Activated CD4-positive, alpha-beta T cell treated with anti-CD3 and anti-CD28 coated beads, Interleukin-2, amount 50 U/mL, for 16 hours (primary cell): ENCODE measurements at places on chromosomes 7 and 10.

DNA sequence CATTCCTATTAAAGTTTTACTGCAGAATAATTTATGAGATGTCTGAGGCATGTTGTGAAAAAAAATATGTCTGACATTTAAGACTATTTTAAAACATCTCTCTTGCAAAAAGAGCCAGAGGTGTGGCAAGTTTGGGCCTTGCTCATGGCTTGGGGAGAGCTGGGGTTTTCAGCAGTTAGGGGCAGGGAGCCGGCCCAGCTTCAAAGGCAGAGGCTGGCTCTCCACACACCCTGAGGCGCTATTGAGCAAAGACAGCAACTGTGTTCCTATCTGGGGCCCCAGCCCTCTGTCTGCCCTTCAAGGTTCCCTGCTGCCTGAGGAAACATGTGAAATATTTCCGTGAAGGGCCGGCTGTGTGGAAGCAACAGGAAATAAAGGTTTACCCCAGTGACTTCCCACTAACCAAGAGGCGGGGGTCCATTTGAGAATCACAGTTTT, 94.0 kb downstream of the SORBS1 start:
- no peak for DNase-seq

GRCh38 chr7:141333459-141333858, 217.8 kb upstream of the AGK start:
- no peak for DNase-seq

DNA sequence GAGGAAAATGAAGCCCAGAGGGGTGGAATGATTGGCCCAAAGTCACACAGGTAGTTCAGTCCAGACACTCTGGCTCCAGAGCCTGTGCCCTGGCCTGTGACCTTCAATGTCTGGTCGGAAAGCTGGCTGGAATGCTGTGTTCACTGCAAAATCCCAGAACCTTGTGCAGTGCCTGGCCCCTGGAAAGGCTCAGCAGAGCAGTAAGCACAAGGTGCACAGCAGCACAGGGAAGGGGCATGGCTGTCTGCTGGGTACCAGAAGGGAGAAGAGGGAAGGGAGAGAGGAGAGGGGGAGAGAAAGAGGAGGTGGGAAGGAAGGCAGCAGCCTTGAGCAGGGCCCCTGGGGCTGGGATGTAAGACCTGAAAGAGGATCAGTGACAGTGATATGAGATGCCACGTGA, 28.4 kb upstream of the C10orf71 start:
- no peak for DNase-seq

DNA sequence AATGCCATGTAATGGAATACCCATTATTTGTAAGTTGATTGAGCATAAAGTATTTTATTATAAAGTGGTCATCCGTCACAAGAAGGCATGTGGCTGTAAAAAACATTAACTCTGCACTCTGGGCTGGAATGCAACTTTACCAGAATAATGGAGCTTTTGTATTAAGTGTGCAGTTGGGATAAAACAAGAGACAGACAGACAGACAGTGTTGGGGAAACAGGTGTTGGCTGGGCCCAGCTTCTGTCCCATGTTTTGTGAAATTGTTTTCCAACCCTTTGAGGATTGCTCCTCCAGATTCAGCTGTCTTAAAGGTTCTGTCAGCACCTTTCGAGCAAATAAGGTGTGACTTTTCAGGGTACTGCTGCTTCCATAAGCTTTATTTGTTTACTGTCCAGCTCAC, 67.9 kb upstream of the NFKB2 start:
- no peak for DNase-seq

GRCh38 chr10:71074176-71074755, 138.1 kb upstream of the UNC5B start:
- DNase-seq = no peak

GRCh38 chr7:31003721-31004120, 40.0 kb downstream of the GHRHR start:
- DNase-seq = no peak

DNA sequence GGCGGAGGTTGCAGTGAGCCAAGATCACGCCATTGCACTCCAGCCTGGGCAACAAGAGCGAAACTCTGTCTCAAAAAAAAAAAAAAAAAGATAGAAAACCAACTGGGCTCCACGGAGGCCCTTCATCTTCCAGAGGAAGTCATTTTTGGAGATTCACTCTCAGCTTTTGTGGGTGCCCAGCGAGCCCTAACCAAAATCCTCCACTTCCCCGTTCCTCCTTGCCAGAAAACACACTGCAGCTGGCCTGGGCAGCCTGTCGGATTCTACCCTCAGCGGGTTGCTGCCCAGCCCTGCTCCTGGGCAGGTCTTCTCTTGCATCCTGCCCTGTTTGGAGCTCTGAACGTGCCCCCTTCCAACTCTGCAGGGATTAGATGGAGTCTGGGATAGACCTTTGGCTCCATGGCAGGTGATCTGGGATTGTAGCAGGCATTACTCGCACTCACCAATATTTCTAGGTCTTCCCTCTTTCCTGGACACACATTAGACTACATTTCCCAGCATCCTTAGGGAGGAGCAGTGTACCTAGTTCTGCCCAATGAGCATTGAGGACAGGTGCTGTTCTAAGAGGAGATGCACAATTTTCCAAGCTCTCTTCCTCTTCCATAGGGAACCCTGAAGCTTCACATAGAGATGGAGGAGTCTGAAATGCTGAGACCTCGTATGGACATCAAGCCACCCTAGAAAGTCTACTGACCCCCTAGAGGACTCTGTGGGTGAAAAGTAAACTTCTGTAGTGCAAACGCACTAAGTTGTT, 4.6 kb downstream of the GRID2IP start:
- no peak for DNase-seq

DNA sequence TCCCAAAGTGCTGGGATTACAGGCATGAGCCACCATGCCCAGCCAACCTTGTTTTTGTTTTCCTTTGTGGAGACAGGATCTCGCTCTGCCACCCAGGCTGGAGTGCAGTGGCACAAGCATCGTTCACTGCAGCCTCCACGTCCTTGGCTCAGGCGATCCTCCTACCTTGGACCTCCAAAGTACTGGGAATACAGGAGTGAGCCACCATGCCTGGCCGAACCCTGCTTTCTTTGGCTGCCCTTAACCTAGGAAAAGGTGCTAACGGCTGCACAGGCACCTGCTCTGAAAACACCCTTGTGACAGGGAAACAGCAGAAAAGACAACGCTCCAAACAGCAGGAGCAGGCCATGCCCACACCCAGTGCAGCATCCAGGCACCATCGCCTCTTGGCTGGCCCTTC, 71.9 kb downstream of the OAT start:
- no peak for DNase-seq

GRCh38 chr7:30910411-30911073, 1.1 kb upstream of the AQP1 start:
- DNase-seq = no peak

DNA sequence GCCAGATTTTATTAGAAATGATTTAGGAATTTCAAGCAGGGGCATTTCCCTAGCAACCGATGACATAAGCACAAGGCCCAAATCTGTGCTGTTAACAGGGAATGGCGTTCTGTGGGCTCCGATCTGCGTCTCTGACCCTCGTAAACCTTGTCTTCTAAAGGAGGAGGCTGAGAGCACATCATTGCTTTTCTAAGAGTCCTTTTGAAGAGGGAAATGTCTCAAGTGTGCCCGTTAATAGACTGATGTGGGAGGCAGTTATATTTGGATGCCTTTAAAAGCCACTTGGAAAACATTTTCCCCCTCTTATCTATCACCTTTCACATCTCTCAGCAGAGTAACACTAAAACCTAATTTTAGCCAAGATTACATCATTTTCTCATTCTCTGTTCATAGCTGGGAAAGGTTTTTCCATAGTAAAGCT, 424.1 kb upstream of the GALNT17 start:
- DNase-seq = no peak

- DNase-seq = peak; percentile 78
Measured at GRCh38 chr10:12419262-12419847, 70.0 kb downstream of the CAMK1D start.

DNA sequence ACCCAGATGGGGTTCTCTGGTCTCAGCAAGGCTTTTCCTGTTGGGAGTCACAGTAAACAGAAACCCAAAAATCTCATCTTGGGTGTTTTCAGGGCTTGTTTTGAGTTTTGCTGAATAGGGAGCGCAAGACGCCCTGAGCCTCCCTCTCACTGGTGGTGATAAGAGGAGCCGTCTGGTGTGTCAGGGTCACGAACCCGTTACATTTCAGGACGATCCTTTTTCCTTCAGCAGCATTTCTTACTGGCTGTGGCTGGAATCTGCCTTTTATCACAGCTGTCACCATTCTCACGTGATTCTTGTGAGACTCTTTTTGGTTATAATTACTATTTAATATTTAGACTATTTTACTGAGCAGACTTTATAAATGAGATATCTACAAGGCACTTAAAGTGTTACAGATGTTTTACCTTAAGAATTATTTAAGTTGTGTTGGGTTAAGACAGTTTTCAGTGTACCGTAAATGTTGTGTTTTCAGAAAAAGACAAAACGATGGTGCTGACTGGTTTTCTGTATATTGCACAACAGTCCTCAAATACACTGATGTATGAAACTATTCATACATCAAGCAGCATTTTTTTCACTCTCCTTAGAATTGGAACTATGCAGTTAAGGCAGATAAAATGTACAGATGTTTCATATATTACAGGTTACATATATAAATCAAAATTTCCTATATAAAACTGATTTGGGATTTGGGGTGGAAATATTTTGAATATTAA, 2.2 kb upstream of the GET4 start:
- no peak for DNase-seq

GRCh38 chr7:80707318-80707717, 68.9 kb downstream of the CD36 start:
- DNase-seq = no peak

DNA sequence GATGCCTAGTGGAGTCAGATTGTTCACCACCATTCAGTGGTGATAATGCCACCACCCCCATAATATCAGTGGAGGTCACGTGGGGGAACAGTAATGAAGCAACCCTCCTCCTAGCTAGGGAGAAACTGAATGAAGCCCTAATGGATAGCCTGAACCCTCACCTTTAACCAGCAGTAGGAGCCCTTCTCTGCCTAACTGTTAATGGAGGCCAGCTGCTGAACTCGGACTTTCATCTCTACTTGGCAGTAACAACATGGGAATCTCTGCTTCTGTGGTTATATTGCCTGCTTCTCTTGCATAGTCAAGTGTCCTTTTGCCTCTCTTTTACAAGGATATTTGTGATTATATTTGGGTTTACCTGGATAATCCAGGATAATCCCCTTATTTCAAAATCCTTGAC, 1097.9 kb downstream of the REEP3 start:
- DNase-seq = no peak

- DNase-seq = no peak
Measured at GRCh38 chr7:90210981-90211380, 559 bp upstream of the STEAP2 start.

- DNase-seq = peak; percentile 99
Measured at GRCh38 chr10:72297281-72297804, 23.6 kb downstream of the DDIT4 start.

DNA sequence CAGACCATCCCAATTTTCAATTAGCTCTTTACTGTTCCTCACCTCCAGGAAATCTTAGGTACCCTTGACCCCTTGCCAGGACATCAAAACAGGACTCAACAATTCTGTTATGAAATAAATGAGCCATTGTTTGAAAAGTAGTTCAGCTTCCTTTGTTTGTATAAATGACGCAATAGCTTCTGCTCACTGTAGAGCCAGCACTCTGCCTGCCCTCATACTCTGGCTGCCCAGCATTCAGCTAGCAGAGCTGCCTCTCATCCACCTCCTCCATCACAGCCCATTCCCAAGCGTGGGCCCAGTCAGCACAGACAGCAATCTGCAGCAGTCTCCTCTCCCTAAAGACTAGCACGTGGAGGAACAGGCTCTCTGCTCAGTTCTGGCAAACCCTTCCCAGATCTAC, 478.6 kb downstream of the GRID1 start:
- DNase-seq = no peak

- DNase-seq = no peak
Measured at GRCh38 chr10:103493362-103493915, at the start of gene NEURL1. NEURL1 (plus strand) TSS chr10:103493705; CDS start chr10:103494388, 683 bp downstream.

DNA sequence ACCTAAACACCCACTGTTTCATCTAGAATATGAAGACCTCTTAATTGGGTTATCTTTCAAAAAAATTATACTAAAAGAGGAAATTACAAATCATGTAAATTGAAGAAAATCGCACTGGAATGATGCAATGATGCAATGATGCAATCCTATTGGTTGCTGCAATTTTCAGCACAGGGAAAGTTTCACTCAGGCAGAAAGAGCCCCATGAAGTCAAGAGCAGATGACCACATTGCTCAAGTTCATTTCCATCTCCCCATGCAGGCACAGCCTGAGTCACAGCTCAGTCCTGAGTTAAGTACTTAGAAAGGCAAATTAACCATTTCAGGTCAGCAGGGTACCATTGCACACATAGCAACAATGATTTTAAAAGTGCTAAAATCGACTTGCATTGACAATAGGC, 180.3 kb upstream of the MYO3A start:
- DNase-seq = no peak

GRCh38 chr7:155893176-155893575, 80.9 kb upstream of the SHH start:
- no peak for DNase-seq

- DNase-seq = no peak
Measured at GRCh38 chr7:4875391-4875790, 8.1 kb downstream of the RADIL start.

DNA sequence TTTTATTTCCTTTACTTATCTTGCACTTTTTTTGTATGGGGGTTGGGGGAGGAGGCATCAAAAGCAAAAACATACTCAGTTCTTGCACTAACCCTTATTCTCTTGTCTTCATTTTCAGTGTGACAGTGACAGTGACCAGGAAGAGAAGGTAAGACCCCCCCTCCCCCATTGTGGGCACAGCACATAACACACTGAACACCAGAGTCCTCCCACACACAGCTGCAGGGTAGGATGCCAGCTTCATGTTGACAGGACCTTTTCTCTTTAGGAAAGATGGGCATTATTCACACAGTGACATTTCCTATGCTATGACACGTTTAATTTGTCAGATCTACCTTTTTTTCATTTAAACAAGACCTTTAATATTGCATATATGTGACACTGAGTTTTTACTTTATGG, 696.3 kb upstream of the GALNT17 start:
- no peak for DNase-seq

DNA sequence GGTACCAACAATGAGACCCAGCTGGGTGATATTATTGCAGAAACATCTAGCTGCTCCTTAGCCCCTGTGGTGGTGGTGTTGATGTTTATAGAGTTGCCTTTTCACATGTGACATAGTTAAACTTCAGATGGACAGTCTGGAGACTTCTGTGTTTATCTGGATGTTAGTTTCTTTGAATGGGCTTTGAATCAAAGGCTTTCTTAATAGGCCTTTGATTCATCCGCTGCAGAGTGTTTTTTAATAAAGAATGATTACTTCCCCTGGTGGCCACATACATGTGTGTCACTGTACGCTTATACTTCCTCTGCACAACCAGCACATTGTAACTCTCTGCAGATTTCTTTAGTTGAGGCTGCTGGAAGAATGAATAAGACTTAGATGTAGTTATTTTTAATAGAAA, 221.0 kb downstream of the DYNC1I1 start:
- no peak for DNase-seq
